ENCODE measurements at places on chromosomes 16 and 17.
A peak's percentile ranks its signal among the peaks of the same experiment; 100 is the strongest.

DNA sequence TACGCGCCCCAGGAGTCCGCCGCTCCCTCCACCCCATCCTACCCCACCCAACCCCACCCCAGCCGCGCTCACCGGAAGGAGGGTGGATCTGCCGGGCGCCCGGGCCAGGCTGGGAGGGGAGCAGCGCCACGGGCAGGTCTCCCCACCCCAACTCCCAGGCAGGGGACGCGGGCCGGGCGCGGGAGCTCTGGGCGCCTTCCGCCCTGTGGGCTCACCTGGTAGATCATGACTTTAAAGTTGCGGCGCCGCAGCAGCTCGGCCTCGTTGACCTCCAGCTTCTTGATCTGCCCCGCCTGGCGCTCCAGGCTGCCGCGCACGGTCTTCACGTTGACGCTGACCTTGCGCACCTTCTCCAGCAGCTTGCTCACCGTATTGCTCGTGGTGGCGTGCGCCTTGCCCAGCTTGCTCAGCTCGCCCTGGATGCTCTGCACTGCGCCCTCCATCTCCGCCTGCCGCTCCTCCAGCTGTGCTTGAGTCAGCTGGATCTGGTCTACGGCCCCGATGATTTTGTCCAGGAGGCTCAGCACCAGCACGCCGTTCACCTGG, 571 bp downstream of the CAVIN1 start:
- no peak for DNase-seq

- no peak for DNase-seq
Measured at GRCh38 chr16:25713785-25714570, 22.2 kb downstream of the HS3ST4 start.

GRCh38 chr16:22874394-22874793, 60.4 kb downstream of the HS3ST2 start:
- no peak for DNase-seq

GRCh38 chr16:30409125-30410060, 2.0 kb downstream of the ZNF771 start:
- peak; percentile 83 for DNase-seq

- no peak for DNase-seq
Measured at GRCh38 chr17:40886090-40886489, 1.0 kb upstream of the KRT20 start.

GRCh38 chr16:70018254-70018653, 67.1 kb downstream of the CLEC18A start:
- DNase-seq: no peak

DNA sequence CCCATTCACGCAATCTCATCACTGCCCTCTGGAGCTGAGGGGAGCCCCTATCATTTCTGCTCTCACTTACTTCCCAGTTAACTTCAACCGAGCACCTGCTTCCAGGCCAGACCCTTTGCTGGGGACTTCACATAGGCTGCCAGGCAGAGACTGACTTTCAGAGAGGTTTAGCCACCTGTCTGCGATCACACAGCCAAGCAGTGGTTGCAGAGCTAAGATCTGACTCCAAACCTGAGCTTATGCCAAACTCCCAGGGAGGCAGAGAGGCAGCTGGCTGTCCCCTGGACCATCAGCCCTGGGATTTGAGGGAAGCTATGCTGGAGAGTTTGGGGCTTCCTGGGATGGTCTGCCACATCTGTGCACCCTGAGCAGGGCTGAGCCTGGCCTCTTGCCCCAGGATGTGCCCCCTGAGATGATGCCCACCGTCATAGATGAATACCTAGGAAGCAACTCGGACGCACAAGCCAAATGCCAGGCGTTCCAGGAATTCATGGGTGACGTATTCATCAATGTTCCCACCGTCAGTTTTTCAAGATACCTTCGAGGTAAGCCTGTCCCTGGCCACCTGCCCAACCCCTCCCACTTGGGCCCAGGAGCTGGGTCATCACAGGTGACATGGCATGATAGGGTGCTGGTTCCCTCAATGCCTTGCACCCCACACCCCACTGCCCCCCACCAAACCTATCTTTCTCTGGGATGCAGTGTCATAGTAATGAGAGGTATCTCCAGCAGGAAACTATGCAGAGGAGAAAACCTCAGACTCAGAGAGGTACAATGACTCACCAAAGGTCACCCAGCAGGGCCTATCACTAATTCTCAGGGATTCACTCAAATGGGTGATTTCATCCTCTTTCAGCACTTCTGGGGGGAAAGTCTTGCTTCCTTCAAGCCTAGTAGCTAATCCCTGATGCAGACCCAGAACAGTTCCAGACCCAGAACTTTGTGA, 10.0 kb downstream of the CES3 start:
- no peak for DNase-seq

DNA sequence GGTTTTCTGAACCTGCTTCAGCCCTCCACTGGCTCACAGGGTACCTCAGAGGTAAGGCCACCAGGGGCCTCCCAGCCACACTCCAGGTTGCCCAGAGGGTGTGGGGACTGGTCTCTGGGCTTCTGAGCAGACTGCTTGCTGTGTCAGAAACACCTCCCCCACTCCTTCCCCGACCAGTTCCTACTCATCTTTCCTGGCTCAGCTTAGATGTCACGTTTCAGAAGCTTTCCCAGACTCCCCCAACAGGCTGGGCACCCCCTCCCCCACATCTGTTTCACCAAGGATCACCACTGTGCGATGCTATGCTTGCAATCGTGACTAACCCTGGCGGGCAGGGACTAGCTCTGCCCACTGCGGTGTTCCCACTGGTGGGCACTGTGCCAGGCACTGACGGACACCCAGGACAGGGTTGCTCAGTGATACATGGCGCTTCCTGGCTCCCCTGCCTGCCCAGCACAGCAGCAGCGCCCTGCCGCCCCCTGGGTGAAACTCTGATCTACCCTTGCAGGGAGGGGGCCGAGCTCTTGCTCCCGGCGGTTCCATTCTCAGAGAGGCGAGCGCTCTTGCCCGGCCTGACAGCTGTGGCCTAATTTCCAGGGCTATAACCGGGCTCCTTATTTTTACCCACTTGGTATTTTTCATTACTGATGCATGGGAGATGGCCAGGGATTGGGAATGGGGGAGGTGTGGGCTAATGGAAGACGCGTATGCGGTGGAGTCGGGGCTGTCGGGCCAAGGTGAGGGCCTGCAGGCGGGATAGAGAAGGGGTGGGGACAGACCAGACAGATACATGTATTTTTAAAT, 29.4 kb upstream of the MTSS2 start:
- DNase-seq: no peak

DNA sequence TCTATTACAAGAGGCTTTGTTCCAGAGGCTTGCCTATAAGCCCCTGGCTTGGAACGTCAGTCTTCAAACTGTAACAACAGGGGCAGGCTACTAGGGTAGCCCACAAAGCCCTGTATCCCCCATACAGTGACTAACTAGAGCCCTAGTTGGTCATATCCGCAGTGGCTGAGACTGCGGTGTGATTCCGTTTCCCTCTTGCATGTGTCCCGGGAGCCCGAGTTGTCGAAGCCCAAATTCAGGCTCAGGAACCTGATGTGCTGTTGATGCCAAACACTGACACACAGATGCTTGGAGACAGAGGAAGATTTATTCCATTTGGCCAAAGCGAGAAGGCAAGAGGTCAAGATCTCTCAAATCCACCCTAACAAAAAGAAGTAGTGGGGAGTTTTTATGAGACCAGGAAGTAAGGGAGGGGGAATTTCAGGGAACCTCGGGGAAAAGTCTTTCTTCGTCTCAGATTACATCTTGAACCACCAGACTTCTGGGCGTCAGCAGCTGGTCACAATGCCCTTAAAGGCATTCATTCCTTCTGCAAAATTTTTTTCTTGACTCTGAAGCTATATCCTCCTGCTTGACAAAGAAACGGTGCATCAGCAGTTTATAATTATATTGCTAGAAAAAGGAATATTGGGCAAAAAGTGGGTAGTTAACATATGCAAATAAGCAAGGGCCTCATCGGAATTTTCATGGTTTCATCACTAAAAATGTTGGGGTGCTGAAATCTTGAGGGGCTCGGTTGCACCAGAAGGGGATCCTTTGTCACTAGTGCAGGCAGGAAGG, 879 bp downstream of the SLFN5 start:
- DNase-seq: no peak

- DNase-seq: peak; percentile 41
Measured at GRCh38 chr16:80569440-80570105, 28.8 kb downstream of the DYNLRB2 start.

- no peak for DNase-seq
Measured at GRCh38 chr17:38879878-38880665, 10.2 kb downstream of the LASP1 start.

- DNase-seq: no peak
Measured at GRCh38 chr16:77877712-77878347, 89.5 kb downstream of the VAT1L start.

- DNase-seq: peak; percentile 67
Measured at GRCh38 chr17:58249270-58250133, 11.1 kb downstream of the LPO start.

GRCh38 chr17:47968836-47969235, 2.1 kb upstream of the CDK5RAP3 start:
- no peak for DNase-seq

DNA sequence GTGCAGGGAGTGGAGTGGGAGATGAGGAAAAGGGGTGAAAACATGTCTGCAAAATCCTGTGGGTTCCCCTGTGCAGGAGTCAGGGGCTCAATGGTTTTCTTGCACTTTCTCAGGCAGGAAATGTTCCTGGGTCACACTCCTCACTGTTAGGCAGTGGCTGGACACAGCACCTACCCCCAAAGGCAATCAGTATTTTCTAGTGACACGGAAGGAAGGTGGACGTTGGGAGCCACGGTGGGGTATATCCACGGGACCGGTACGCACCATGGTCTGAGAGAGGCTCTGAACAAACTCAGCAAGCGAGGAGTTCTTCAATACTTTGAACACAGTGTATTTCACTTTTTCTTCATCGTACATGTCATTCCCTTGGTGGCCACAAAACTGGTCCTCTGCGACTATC, 20.9 kb downstream of the LITAFD start:
- no peak for DNase-seq

DNA sequence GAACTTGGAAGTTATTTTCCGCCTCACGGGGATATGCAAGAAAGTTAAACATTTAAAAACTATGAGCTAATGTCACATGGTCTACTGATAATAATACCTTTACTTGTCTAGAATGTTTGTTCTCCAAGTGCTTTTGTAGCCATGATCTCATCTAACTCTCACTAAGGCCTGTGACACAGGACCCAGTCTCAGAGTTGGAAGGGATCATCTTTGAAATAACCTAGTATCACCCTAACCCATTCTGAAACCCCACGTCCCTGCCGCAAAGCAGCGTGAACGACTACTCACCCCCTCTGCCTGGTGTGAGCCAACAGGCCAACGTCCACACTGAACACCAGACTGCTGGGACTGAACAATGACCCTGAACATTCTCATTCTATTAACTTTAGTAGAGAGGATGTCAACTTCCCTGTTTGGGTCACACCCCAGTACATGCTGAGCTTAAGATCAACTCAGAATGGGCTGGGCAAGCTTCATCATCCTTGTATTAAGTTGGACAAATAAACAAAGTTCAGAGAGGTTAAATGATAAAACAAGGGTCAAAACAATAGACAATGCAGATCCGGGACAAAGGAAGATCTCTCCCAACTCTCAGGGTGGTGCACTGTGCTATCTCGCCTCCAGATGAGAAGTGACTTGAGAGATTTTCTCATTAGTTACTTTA, 54.8 kb upstream of the BCAR1 start:
- DNase-seq: no peak

DNA sequence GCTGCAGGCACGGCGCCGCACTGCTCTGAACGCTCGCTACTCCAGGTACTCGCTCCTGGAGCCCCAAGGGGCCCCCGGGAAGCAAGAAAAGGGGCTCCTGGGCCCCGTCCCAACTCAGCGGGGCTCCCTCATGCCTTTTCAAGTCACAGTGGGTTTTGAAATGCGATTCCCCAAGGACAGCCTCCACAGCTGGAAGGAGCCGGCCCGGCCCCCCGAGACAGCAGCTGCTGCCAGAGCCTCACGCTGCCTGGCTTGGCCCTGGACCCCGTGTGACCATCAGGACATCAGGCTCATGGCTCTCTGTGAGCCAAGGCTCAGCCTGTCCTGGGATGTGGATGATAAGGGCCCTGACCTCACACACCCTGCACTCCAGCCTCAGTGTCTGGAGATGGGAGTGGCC, 80.6 kb downstream of the LMF1 start:
- no peak for DNase-seq

DNA sequence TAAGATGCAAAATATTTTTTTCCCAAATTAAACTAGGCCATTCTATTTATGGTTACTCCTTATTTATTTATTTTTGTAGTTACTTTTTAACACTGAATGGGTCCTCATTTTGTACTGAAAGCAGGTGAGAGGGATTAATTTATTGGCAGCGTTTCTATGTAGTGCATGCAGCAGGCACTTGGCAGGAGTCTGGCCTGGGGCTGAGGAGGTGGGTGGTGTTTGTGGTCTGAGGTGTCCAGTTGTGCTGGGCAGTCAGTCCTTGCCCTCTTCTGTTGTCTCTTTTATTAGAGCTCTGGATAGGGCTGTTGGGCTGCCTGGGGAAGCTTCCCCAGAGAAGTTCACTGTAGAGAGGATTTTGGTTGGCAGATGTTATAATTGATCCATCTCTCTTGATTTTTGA, 12.7 kb downstream of the SEC14L1 start:
- no peak for DNase-seq

DNA sequence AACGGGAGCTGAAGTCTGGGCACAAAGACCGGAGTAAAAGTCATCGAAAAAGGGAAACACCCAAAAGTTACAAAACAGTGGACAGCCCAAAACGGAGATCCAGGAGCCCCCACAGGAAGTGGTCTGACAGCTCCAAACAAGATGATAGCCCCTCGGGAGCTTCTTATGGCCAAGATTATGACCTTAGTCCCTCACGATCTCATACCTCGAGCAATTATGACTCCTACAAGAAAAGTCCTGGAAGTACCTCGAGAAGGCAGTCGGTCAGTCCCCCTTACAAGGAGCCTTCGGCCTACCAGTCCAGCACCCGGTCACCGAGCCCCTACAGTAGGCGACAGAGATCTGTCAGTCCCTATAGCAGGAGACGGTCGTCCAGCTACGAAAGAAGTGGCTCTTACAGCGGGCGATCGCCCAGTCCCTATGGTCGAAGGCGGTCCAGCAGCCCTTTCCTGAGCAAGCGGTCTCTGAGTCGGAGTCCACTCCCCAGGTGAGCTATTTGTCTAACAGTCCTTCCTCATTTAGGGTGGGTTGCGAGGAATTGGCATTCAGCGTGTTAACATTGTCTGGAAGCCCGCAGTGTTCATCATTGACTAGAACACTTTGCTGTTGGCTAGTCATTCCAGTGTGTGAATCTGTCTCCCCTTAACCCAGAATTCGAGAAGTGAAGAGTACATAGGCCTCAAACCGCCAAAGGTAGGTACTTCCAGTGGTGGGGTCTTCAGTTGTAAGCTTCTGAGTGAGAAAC, 1.5 kb downstream of the CDK12 start:
- DNase-seq: no peak

- DNase-seq: no peak
Measured at GRCh38 chr16:8505327-8505991, 84.9 kb downstream of the TMEM114 start.

DNA sequence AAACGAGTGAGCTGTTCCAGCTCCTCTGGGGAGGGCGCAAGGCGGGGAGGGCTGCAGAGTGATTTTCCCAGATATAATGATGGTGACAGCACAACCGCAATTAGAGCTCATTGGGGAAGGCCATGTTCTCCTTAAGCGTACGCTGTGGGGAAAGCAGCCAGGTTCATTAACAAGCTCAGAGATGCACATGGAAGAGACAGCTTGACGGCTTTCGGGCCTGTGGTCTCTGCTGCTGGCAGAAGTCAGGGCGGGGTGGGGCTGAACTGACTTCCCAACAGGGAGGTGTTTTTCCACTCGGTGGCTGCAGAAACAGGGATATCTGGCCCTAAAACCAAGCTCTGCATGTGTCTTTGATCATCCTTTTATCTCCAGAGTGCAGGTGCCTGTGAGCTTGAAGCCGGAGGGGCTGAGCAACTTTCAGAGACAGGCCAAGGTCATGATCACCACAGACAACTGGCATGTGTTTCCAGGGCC, 24.0 kb upstream of the CACNG1 start:
- no peak for DNase-seq
